ENCODE measurements at places on chromosomes 4 and X. TPM values are rescaled to one million over a fixed set of nuclear protein-coding genes. Genes with fewer than 3 reads are reported as not detected.

EXOC1L gene
- total RNA-seq, result not detected

NPY2R gene
- not detected for total RNA-seq

NAP1L2 gene
- total RNA-seq, result not detected

MAGEA1 gene
- total RNA-seq, result not detected

FHDC1 gene
- 0.82 TPM for total RNA-seq

ARX gene
- total RNA-seq, result not detected

TMEM131L gene
- total RNA-seq, result 14.9 TPM

GLRA2 gene
- total RNA-seq, result not detected

P2RY8 gene
- 0.84 TPM for total RNA-seq
